ENCODE measurements at places on chromosomes 2 and 18.
A peak's percentile ranks its signal among the peaks of the same experiment; 100 is the strongest.

DNA sequence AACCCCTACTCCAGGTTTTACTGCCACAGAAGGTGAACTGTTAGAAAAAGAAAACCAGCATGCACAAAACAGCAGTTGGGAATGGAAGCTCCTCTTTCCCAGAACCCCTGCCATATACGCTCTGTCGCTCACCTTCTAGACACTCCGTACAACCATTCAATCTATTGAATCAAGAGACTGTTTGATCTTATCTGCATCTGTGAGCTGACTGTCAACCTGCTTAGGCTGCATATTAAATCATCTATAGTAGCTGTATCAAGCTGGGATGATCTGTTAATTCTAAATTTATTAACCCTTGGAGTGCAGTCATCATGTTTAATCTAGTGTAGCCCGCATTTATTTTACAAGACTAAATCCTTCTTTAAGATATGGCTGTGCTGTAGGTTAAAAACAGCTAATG lies 13.6 kb upstream of the BCL11A start:
- H3K27ac ChIP-seq = no peak overlapping the region
- peaks cover 4% of the 10 kb centered on the region for H3K27me3 ChIP-seq
- H3K36me3 ChIP-seq = no peaks in the 10 kb centered on the region
- no peak overlapping the region for H3K4me3 ChIP-seq

GRCh38 chr2:141393214-141393545 lies 737.6 kb downstream of the LRP1B start:
- no peaks in the 10 kb centered on the region for H3K36me3 ChIP-seq
- no peaks in the 10 kb centered on the region for H3K27me3 ChIP-seq
- no peaks in the 10 kb centered on the region for H3K4me1 ChIP-seq
- no peak for DNase-seq

- no peak for DNase-seq
- H3K4me1 ChIP-seq = peaks cover 6% of the 10 kb centered on the region
- no peak overlapping the region for H3K4me3 ChIP-seq
- H3K27me3 ChIP-seq = peaks cover 6% of the 10 kb centered on the region
Measured at GRCh38 chr2:47221946-47222345, 66.8 kb upstream of the STPG4 start.

GRCh38 chr18:33573193-33573592 lies 4.8 kb upstream of the ASXL3 start:
- peaks cover 4% of the 10 kb centered on the region for H3K4me1 ChIP-seq
- peaks cover 3% of the 10 kb centered on the region for H3K36me3 ChIP-seq
- no peak for DNase-seq
- H3K4me3 ChIP-seq = no peak overlapping the region
- no peak overlapping the region for H3K27ac ChIP-seq
- peaks cover 10% of the 10 kb centered on the region for H3K27me3 ChIP-seq

- peaks cover 45% of the 10 kb centered on the region for H3K4me1 ChIP-seq
- H3K36me3 ChIP-seq = no peaks in the 10 kb centered on the region
- DNase-seq = no peak
- H3K27me3 ChIP-seq = no peaks in the 10 kb centered on the region
- H3K4me3 ChIP-seq = no peak overlapping the region
- H3K27ac ChIP-seq = no peak overlapping the region
Measured at GRCh38 chr2:96153991-96154431, 8.8 kb upstream of the DUSP2 start.

- H3K4me3 ChIP-seq = no peak overlapping the region
- no peak overlapping the region for H3K27ac ChIP-seq
- no peaks in the 10 kb centered on the region for H3K36me3 ChIP-seq
- DNase-seq = no peak
- no peaks in the 10 kb centered on the region for H3K27me3 ChIP-seq
- no peaks in the 10 kb centered on the region for H3K4me1 ChIP-seq
Measured at GRCh38 chr18:38250971-38251370, 685.4 kb upstream of the CELF4 start.

DNA sequence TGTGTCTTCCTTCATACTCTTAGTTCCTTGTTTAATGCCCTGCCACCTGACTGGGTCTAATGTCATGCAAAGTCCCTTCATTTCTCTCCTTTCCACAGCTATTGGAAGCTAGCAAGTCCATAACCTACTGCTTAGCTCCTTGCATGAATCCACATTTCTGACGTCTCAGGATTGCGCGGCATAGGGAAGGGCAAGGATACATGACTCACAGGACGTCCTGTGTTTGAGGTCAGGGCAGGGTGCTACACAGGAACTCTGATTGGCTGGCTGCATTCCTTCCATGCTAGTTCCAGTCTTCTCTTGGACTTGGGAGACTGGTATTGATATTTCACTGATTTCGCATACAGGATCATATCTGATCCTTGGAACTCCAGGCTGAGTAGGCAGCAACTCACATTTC lies 137.9 kb downstream of the CDH2 start:
- H3K36me3 ChIP-seq = no peaks in the 10 kb centered on the region
- DNase-seq = no peak
- H3K27ac ChIP-seq = no peak overlapping the region
- H3K27me3 ChIP-seq = no peaks in the 10 kb centered on the region
- H3K4me1 ChIP-seq = no peaks in the 10 kb centered on the region
- H3K4me3 ChIP-seq = no peak overlapping the region

DNA sequence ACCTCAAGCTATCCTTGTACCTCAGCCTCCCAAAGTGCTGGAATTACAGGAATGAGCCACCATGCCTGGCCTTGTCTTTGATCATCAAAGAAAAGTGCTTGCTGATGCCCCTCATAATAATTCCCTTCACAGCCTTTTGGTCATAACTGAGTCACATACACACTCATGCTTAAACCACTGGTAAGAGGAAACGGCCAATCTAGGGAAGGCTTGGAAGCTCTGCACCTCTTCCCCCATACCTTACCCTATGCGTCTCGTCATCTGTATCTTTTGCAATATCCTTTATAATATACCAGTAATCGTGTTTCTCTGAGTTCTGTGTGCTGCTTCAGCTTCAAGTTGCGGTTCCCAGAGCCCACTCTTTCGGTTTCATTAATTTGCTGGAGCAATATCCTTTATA lies 4.8 kb upstream of the RNF138 start:
- no peaks in the 10 kb centered on the region for H3K27me3 ChIP-seq
- H3K4me1 ChIP-seq = peaks cover 14% of the 10 kb centered on the region
- no peaks in the 10 kb centered on the region for H3K36me3 ChIP-seq
- no peak for DNase-seq

- no peak overlapping the region for H3K27ac ChIP-seq
- H3K27me3 ChIP-seq = peaks cover 9% of the 10 kb centered on the region
- H3K36me3 ChIP-seq = no peaks in the 10 kb centered on the region
- H3K4me1 ChIP-seq = no peaks in the 10 kb centered on the region
- no peak overlapping the region for H3K4me3 ChIP-seq
- no peak for DNase-seq
Measured at GRCh38 chr2:8120506-8120860, 561.4 kb upstream of the ID2 start.

- no peak overlapping the region for H3K27ac ChIP-seq
- H3K4me3 ChIP-seq = no peak overlapping the region
- H3K4me1 ChIP-seq = no peaks in the 10 kb centered on the region
- no peak for DNase-seq
Measured at GRCh38 chr2:128489526-128490273, 171.0 kb upstream of the HS6ST1 start.

DNA sequence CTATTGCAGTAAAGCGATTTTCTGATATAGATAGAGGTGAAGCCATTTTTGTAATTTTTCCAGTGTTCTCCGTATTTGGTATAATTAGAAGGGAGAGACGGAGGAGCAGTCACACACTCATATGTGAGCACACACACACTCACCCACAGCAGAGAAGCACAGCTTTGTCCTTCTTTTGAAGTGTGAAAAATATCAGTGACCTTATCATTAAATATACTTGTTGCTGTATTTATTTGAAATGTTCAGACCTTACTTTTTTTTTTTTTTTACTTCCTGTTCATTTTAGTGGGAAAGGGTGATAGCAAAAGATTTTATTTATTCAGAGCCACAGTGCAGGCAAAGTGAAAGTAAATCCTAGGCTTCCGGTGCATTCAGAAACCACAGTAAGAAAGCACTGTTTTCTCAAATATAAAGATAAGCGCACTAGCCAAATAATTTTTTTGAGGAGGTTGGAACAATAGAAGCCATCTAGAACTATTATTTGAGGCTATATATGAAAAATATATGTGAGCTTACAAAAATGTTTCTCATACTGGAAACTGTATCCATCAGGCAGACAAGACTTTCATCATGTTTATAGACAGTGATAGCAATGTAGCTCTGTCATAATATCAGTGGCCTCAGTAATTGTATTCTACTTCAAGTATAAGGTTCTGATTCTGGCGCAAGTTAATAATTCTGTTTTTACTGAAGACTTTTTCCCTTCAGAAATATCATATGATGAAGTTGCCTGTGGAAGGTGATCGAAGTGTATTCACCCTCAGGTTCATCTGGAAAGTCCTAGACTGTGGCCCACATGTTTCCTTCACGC lies 37.2 kb downstream of the TSHZ1 start:
- H3K36me3 ChIP-seq = peaks cover 5% of the 10 kb centered on the region
- H3K4me3 ChIP-seq = peak overlapping the region; percentile 76
- H3K27me3 ChIP-seq = no peaks in the 10 kb centered on the region
- no peak for DNase-seq
- peak overlapping the region; percentile 82 for H3K27ac ChIP-seq

- no peaks in the 10 kb centered on the region for H3K4me1 ChIP-seq
- no peak overlapping the region for H3K27ac ChIP-seq
- peaks cover 1% of the 10 kb centered on the region for H3K27me3 ChIP-seq
- no peaks in the 10 kb centered on the region for H3K36me3 ChIP-seq
- no peak overlapping the region for H3K4me3 ChIP-seq
Measured at GRCh38 chr2:49309461-49309860, 155.1 kb upstream of the FSHR start.

DNA sequence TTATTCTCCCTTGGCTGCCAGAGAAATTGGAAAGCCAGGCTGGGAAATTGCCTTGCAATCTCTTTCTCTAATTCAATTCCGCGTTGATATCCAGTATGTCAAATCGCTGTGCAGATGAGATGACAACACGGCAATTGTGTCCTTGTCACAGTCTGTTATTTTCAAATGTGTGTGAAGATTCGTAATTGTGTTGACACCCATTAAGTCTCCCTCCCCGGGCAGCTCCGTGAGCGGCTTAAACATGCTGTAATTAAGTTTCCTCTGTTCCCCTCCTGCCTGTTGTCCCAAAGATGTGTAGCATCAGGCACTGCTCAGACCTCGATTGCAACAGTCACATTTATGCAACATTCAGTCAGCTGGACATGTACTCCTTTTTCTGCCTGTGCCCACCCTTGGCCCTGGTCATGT lies 209.5 kb downstream of the LPIN1 start:
- H3K4me3 ChIP-seq = no peak overlapping the region
- DNase-seq = no peak
- no peaks in the 10 kb centered on the region for H3K27me3 ChIP-seq
- peaks cover under 1% of the 10 kb centered on the region for H3K4me1 ChIP-seq

GRCh38 chr2:23673830-23674679 lies 252.9 kb downstream of the ATAD2B start:
- H3K36me3 ChIP-seq = no peaks in the 10 kb centered on the region
- H3K4me3 ChIP-seq = no peak overlapping the region
- H3K27ac ChIP-seq = no peak overlapping the region
- H3K27me3 ChIP-seq = peaks cover 3% of the 10 kb centered on the region
- DNase-seq = no peak

GRCh38 chr2:156480376-156480775 lies 44.2 kb downstream of the GPD2 start:
- DNase-seq = no peak
- H3K36me3 ChIP-seq = peaks cover 15% of the 10 kb centered on the region
- no peaks in the 10 kb centered on the region for H3K27me3 ChIP-seq
- no peak overlapping the region for H3K27ac ChIP-seq

GRCh38 chr18:62569081-62569655 lies 46.3 kb downstream of the ZCCHC2 start:
- no peaks in the 10 kb centered on the region for H3K4me1 ChIP-seq
- H3K27me3 ChIP-seq = no peaks in the 10 kb centered on the region
- DNase-seq = no peak
- peaks cover 47% of the 10 kb centered on the region for H3K36me3 ChIP-seq

- H3K4me3 ChIP-seq = peak overlapping the region; percentile 81
- no peaks in the 10 kb centered on the region for H3K36me3 ChIP-seq
- peaks cover 6% of the 10 kb centered on the region for H3K4me1 ChIP-seq
- DNase-seq = peak; percentile 37
Measured at GRCh38 chr2:127197475-127198385, 22.4 kb downstream of the CYP27C1 start.

- no peaks in the 10 kb centered on the region for H3K36me3 ChIP-seq
- H3K4me1 ChIP-seq = no peaks in the 10 kb centered on the region
- DNase-seq = no peak
- H3K27ac ChIP-seq = no peak overlapping the region
Measured at GRCh38 chr2:118269408-118270051, 181.3 kb downstream of the INSIG2 start.

DNA sequence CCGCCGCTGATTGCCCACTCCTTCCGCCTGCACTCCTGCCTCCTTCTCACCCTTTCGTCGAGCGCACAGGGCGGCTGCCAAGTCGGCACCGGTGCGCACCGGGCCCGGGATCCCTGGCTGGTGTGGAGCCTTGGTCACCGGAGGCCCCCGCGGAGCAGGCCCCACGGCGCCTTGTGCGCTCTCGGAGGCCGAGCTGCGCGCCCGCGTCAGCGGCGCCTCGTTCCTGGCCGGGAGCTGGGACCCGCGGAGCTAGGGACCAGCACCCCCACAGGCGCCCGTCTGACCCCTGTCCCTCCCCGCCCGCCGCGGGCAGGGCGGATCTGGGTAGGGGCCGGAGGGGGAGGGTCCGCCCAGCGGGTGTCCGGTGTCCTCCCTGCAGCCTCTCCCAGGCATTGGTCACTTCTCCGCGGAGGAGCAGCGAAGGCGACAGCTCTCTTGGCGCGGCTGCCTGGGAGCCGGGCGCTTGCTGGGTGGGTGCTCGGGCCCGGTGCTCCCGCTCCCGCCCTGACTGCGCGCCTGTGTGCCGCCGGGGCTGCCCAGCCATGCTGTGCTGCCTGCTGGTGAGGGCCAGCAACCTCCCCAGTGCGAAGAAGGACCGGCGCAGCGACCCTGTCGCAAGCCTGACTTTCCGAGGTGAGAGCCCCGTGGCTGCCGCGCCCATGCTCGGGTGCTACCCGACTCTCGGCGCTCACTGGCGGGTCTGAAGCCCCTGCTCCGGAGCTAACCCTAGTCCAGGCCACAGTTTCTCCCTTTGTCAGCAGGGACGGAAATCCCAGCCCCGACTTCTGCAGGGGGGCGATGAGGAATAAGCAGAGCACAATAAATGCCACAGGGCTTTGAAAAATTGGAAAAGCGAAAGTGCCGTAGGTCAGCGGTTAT lies 13.2 kb downstream of the DYSF start:
- H3K4me3 ChIP-seq = peak overlapping the region; percentile 67
- no peak overlapping the region for H3K27ac ChIP-seq
- no peaks in the 10 kb centered on the region for H3K36me3 ChIP-seq
- peaks cover 3% of the 10 kb centered on the region for H3K4me1 ChIP-seq

Measured in memory B cell (primary cell).